ENCODE measurements at places on chromosomes 7 and 10.
A peak's percentile ranks its signal among the peaks of the same experiment; 100 is the strongest.

- no peak for DNase-seq
Observed at GRCh38 chr7:28989211-28989980, 31.3 kb upstream of the TRIL start.

GRCh38 chr10:106107706-106108105, 1056.8 kb downstream of the SORCS1 start:
- DNase-seq: no peak

- DNase-seq: peak; percentile 94
Observed at GRCh38 chr7:155069992-155070751, at the start of gene HTR5A. Gene HTR5A (plus strand): TSS chr7:155070324. CDS start chr7:155070900, 576 bp downstream.

- peak; percentile 66 for DNase-seq
Observed at GRCh38 chr10:97210543-97210960, 24.8 kb upstream of the SLIT1 start.

- peak; percentile 52 for DNase-seq
Observed at GRCh38 chr10:103967448-103968071, 620 bp downstream of the SLK start.

GRCh38 chr10:132665946-132666704, 119.8 kb downstream of the NKX6-2 start:
- peak; percentile 93 for DNase-seq

GRCh38 chr10:103238506-103239252, 7.0 kb upstream of the RPEL1 start:
- DNase-seq: no peak

DNA sequence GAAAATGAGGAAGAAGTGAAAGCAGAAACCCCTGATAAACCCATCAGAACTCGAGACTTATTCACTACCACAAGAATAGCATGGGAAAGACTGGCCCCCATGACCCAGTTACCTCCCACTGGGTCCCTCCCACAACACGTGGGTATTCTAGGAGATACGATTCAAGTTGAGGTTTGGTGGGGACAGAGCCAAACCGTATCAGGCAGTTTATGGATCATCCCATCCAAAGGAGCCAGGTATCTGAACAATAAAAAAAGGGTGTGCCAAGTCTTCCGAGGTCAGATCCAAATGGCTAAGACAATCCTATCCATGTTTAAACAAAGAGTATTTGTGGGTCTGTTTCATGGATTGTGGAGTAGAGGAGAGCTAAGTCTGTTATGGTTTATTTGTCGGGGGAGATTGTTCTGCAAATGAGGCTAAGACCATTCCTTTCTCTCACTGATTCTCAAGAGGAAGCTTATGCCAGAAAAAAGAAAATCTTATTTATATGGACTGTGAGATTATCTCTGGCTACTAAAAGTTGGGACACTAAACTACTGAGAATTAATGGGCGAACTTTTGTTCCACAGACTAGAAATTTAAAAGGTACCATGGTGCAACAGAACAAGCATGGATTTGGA, 203.7 kb downstream of the IPMK start:
- no peak for DNase-seq

DNA sequence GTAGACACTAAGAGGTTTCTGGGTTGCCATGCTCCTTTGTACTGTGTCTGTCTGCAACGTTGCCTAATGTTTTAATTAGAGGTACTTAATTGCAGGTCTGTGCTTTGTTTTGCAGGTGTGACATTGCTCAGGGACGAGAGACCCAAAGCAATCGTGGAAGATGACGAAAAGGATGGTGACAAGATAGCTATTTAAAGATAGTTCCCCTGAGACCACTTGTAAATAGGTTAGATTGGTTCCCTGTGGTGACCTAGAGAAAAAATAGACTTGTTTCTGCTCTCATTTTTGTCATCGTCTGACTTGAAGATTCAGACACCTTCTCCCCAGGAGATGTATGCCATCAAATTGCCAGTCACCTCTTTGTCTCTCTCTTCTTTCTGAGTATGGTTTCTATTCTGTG, 20.1 kb downstream of the PPP1R17 start:
- no peak for DNase-seq

DNA sequence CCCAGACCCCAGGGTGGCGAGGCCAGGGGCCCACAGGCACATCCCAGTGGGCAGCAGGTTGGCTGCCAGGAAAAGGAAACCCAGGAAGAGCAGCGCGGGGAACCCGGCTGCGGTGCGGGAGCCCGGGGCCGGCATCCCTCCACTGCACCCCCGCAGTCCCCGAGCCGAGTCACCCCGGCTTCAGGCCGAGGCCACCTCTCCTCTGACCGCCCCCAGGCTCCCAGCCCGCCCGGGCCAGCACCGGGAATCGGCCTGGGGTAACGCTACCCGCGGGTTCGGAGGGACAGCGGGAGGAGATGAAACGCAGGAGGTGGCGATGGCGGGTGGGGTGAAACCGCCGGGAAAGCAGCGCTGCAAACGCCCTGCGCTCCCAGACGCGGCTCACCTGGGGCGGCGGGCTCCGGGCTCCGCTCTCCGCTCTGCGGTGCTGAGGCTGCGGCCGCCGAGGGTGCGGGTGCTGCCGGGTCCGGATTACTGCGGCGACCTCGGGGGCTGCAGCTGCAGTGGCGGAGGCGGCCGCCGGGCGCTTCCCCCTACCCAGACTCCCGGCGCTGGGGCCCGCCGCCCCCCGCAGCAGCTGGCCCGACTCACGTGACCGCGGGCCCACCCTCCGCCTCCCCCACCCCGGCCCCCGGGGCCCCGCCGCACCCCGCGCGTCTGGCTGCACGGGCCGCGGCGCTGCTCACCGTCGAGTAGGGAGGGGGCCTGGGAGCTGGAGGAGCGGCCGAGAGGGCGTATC, at the start of gene SCRN1:
Gene SCRN1, minus strand, starts transcription at position 545 of the 739 bp plus-strand sequence. CDS start 20,734 bp downstream, outside the sequence.
- DNase-seq: no peak

DNA sequence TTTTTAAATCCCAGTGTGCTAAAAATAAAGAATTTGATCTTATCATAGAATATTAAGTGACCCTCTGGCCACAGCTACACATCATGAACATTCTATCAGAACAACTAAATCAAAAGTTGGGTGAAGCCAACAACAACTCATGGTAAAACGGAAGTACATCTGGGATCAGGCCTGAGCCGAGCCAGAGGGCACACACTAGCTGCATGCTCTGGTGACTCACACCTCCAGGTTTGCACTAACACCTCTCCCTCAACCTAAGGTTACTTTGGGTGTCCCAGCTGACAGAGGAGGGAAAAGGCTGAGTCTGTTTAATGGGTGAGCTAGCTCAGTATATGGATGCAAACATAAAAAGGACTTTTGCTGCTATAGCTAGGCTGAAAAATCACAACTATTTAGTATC, 281.6 kb downstream of the HGF start:
- DNase-seq: no peak

GRCh38 chr7:137324796-137325696, 18.5 kb downstream of the PTN start:
- DNase-seq: no peak

GRCh38 chr10:102394801-102395399, 605 bp upstream of the NFKB2 start:
- DNase-seq: peak; percentile 64

- DNase-seq: no peak
Observed at GRCh38 chr7:117137868-117138267, 184.6 kb downstream of the ST7 start.

GRCh38 chr10:11043446-11044127, 25.9 kb downstream of the CELF2 start:
- no peak for DNase-seq

DNA sequence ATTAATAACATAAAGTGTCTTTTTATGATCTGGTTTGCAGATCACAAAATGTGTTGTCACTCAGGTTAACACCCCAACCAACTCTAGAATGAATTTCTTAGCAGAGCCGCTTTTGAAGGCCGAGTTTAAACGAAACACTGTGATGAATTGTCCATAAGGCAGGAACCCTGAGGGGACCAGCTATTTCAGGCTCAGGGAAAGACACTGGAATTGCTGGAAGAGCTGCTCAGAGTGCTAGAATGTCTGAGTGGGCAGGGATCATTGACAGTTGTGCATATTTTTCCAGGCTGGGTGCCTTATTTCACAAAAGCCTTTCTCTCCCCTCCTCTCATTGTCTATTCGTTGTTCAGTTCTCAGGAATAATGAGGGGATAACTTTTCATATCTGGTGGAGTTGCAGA, 68.7 kb upstream of the PRKG1 start:
- no peak for DNase-seq

DNA sequence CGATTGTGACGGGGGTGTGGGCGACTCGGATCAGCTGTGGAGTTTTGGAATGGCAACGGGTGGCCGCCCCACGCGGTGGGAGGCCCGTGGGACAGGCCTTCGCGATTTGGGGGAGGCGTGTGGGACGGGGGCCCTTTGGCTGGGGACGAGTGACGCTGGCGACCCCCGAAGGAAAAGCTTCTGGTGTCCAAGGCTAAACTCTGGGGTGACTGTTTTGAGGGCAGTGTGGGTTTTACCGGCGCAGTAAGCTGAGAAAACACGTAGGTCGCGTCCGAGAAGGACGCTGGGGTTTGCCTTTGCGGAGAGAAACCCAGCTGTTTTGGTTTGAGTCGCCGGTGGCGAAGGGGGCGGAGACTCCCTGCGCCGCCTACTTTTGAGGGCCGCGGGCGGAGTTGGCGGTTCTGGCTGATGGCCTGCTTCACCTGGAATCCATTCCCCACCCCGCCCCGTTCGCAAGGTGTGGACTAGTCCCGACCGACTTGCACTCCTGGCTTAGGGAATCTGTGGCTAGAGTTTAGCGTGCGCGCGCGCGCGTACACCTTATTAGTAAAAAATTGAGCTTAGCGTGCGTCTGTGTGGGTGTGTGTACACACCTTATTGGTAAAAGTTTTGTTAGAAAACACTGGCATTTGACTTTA, 606 bp downstream of the TAX1BP1 start:
- peak; percentile 70 for DNase-seq

DNA sequence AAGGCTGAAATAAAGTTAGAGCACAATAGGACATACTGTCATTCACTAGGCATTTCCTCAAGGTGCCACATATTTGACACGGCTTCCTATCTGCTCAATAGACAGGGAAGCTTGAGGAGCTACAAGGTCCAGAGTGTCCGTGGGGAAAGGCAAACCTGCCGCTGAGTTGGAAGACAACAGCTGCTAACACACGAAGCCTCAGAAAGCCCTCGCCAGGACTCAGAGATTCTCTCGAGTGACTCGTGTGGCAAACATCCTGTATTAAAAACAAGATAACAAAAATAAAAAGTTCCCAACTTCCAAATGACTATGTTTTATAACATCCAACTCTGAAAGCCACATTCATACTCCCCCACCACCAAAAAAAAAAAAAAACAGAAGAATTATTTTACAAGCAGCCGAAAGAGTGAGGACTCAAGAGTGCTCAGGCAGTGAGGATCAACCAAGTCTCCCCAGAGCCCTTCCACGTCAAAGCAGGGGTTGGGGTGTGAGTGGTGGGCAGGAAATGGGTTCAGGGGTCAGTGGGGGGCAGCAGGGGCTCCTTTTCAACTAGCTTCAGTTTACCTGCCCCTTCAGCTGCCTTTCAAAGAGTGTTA, 67.6 kb downstream of the STK17A start:
- no peak for DNase-seq

DNA sequence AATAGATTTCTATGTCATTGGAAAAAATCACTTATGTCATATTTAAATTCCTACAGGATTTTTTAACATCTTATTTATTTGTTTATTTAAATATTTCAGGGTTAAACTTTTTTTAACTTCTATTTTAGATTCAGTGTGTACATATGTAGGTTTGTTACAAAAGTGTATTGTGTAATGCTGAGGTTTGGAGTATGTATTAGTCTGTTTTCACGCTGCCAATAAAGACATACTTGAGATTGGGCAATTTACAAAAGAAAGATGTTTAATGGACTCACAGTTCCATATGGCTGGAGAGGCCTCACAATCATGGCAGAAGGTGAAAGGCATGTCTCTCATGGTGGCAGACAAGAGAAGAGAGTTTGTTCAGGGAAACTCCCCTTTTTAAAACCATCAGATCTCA, 65.4 kb downstream of the MGAM2 start:
- no peak for DNase-seq

GRCh38 chr10:18369859-18370473, 229.7 kb downstream of the CACNB2 start:
- no peak for DNase-seq

- DNase-seq: no peak
Observed at GRCh38 chr10:106761906-106762305, 402.6 kb downstream of the SORCS1 start.

GRCh38 chr10:119669975-119670640, 18.9 kb downstream of the BAG3 start:
- no peak for DNase-seq

DNA sequence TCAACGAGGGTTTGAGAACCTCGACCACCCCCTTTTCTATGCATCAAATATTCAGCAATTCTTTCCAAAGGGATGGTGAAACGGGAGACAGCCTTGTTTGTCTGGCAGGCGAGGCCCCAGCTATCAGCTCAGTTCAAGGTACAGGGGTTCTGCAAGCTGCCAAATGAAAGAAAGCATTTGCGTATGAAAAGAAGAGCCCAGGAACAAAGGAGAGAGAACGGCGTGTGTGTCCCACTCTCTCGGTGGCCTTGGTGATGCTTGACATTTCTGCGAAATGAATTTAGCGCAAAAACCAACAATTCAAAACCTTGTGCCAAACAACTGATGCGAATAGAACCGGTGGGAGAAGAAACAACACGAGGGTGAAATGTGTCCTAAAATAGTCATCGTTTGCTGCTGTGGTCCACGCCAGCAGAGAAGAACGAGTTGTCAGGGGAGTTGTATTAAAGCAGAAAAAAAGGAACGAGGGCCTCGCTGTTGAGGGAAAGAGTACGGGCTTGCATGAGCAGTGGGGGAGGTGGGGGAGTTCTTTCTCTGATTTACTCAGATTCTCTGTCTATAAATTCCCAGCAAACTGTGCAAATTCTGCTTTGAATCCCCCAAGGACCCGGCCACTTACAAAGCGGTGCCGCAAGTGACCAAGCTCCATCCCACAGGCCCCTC, 97.7 kb downstream of the TMEM130 start:
- DNase-seq: no peak

DNA sequence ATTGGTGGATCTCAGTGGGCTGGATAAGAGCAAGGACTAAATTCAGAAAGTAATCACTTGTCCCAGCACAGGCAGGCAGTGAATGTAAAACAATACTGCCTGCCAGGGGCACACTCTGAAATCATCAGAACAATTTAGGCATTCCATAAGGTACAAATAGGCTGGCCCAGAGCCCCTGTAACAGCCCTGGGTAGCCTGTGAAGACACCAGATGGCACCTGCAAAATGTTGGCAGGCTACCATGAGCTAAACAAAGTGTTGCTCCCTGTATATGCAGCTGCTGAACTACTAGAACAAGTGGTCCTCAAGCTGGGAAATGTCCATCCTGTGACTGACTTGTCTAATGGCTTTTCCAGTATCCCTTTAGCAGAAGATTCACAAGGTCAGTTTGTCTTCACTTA, 3.0 kb upstream of the PRSS37 start:
- no peak for DNase-seq

DNA sequence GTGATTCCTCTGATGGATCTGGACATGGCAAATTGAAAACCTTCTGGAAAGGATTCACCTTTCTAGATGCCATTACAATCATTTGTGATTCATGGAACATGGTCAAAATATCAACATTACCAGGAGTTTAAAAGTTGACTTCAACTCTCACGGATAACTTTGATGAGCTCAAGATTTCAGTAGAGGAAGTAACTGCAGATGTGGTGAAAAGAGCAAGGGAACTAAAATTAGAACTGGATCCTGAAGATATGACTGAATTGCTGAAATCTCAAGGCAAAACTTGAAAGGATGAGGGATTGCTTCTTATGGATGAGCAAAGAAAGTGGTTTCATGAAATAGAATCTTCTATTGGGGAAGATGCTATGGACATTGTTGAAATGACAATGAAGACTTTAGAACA, 293.6 kb downstream of the ARHGAP12 start:
- no peak for DNase-seq
